ENCODE measurements at places on chromosomes 7 and 10.

DNA sequence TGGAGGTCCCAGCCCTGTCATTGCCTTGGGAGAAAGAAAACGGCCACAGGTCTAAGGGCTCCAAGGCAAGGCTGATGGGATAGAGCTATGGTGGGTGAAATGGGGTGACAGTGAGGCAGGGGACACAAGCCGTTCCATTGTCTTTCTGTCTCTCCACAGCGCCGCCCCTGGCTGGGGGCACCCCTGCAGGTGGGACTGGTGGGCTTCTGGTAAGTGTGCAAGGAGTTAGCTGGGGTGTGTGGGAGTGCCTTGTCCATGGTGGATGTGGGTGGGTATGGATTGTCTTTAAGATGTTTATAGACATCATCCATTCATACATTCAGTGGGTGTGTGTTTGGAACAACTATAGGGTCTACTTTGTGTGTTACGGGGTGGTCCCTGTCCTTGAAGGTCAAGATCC, 7.5 kb downstream of the SFXN3 start:
- DNase-seq, result no peak

DNA sequence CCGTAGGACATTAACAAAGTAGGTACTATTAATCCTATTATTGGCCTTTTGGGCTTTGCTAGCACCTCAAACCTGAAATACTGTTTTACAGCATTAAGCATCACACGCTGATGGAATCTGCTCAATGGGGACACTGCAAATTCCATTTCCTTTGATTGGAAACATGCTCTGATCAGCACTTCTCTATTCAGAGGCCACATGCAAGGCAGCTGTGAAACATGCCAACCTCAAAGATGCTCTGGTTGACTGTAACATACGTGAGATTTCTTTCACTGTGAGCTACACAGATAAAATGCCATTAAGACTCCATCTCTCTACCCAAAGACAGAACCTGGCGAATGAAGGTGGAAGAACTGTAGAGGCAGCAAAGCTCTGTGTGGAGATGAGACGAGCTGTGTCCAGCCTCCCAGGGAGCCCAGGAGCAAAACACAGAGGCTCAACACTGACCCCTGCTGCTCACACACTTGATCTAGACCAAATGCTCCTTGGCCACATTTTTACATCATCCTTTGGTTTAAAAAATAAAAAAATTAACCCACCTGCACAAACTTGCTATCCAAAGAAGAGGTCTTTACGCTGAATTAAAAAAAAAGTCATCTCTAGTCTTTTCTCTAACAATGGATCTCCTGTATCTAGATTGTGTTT, 8.0 kb downstream of the RSU1 start:
- peak; percentile 4 for DNase-seq

GRCh38 chr7:128124786-128125185, 93.5 kb upstream of the LRRC4 start:
- DNase-seq, result no peak

DNA sequence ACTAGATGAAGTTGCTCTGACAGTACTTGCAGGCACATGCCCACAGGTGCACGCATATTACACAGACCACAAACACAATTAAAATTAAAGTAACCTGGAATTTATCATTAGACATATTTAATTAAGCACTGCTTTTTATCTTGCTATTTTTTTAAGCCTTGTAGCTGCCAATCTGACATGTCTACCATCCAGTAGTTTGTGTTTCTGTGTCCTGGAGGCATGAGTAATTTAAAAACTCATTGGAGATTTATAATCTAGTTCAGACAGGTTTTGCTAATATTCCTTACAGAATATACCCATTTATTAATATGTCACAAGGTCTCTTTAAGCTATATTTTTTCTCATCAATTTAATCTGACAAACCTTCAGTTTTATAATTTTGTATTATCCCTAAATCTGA, 445.0 kb upstream of the KLF6 start:
- DNase-seq, result no peak

DNA sequence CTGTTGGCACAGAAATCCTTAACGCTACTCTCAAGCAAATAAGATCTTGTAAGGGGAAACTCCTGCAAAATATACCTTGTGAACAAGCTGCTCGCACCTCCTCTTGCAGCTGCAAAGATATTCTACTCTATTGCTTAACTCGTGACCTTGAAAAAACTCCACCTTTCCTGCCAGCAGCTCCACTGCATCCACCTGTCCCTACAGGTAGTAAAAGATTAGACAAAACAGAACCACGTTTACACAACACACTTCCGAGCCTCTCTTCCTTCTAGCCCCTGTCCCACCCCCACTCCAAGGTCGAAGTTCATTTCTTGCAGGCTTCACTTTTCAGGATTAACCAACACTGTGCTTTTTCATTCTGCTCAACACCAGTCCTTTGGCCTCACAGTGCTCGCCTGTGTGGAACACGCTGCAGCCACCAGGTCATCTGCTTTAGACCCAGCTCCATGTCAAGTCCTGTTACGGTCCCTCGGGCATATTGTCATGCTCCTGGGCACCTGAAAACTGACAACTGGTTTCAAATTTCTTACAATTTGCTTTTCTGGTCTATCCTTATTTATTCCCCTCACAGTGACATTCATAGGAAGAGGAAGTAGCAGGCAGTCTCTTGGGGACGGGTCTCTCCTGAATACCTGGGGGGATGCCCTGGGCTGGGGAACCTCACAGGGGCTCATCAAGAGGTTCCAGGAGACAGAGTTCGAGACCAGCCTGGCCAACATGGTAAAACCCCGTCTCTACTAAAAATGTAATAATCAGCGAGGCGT, 165.8 kb upstream of the KLF14 start:
- no peak for DNase-seq

- DNase-seq, result no peak
These were observed 34.6 kb downstream of the ARL3 start for GRCh38 chr10:102679596-102679995.

Data from NCI-H1048 (cell line).